NCI-H1436 treated with DMSO at 0.1 percent for 48 hours (cell line): ENCODE measurements at places on chromosomes 12 and 14.

GRCh38 chr14:103855734-103856095 is 8.3 kb upstream of the PPP1R13B start:
- no peak for DNase-seq

- no peak for DNase-seq
Measured at GRCh38 chr12:18752280-18752920, 14.5 kb downstream of the CAPZA3 start.

GRCh38 chr14:74148705-74149104 is 63.9 kb downstream of the LIN52 start:
- no peak for DNase-seq

DNA sequence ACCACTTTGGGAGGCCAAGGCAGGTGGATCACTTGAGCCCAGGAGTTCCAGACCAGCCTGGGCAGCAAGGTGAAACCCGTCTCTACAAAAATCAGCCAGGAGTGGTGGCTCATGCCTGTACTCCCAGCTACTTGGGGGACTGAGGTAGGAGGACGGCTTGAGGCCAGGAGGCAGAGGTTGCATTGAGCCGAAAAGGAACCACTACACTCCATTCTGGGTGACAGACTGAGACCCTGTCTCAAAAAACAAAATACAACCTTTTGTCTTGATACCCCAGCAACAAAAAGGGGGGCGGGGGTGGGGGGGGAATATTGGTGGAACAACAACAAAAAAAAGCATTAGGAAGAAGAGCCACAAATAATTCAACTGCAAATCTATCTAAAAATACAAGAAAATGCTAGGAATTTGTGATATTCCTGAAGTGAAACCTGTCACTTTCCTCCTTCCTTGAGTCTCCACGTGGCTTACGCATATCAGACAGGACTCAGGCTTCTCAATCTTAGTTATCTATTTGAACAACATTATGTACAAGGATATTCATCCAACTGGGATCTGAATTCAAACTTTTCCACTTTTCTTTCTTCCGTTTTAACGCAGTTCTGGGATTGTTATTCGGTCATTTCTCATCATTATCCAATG is 1.3 kb downstream of the R3HDM2 start:
- DNase-seq = no peak

DNA sequence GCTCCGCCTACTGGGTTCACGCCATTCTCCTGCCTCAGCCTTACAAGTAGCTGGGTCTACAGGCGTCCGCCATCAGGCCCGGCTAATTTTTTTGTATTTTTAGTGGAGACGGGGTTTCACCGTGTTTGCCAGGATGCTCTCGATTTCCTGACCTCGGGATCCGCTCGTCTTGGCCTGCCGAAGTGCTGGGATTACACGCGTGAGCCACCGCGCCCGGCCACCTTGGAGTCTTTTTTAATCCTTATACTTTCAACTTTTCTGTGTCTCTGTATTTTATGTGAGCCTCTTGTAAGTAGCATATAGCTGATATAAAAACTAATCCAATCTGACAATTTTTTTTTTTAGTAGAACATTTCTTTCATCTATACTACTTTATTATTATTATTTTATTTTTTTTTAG is 15.6 kb downstream of the HSD17B6 start:
- DNase-seq = no peak

DNA sequence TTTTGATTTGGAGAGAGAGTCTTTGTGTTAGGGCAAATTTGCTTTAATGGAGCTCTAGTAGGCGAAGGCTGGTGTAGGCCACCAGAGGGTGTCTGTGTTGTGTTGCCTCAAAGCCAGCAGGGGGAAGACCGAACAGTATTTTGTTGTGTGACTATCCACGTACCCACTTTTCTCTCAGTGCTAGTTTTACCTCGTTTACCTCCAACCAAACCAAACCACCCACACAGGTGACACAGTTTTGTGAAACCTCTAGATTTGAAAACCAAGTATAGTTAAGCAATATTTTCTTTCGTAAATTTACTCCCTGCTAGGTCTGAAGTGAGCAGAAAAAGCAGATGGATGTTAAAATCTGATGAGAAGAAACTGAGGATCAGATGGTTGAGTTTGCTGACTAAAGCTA is 36.3 kb upstream of the NPFF start:
- DNase-seq = no peak

GRCh38 chr14:87017335-87017734 is 975.6 kb downstream of the GALC start:
- no peak for DNase-seq

- DNase-seq = no peak
Measured at GRCh38 chr14:63421226-63421625, 102.5 kb upstream of the GPHB5 start.

- no peak for DNase-seq
Measured at GRCh38 chr12:77407931-77408330, 342.6 kb upstream of the E2F7 start.

DNA sequence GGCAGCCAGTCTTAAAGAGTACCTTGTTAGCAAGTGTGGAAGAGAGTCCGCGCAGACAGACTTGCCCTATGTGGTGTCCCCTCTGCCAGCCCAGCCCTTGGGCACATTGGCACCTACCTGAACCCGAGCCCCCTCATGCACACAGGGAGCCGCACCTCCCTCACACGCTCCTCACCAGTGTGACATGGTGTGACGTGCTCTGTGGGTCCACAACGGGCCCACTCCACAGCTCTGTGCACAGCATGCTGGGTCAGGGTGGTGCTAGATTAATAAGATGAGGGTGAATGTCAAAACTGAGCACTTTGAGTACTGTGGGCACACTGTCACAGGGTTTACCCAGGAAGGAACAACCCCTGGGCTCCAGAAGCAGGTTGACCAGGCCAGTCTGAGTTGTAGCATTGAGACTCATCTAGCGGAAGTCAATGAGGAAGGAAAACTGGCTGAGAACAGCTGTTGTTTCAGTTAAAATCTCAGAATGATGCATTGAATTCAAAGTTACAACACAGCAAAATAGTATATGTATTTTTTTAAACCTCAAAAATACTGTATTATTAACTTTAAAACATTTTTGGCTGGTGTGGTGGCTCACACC is 53.4 kb upstream of the AMN start:
- DNase-seq = no peak

- DNase-seq = no peak
Measured at GRCh38 chr12:52209321-52209720, 17.5 kb upstream of the KRT80 start.

GRCh38 chr12:111102102-111102739 is 181.8 kb upstream of the MYL2 start:
- DNase-seq = no peak

- DNase-seq = no peak
Measured at GRCh38 chr12:5971194-5971850, 26.3 kb upstream of the ANO2 start.

DNA sequence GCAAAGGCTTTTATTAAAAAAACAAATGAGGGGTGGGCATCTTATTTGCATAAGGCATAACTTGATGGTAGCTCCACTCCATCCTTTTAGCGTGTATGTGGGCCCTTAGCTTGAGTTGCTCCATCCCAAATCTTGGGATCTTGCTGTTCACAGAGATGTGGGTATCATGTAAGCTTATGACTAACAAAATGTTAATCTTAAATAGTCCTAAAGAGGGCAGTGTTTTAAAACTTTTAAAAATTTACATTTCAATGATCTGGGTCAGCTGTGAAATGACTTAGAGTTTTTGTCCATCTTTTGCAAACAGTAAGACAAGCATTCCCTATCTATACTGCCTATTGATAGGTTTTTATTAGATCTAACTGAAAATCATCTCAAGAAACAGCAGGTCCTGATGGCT is 86.0 kb downstream of the SLCO1A2 start:
- DNase-seq = no peak

DNA sequence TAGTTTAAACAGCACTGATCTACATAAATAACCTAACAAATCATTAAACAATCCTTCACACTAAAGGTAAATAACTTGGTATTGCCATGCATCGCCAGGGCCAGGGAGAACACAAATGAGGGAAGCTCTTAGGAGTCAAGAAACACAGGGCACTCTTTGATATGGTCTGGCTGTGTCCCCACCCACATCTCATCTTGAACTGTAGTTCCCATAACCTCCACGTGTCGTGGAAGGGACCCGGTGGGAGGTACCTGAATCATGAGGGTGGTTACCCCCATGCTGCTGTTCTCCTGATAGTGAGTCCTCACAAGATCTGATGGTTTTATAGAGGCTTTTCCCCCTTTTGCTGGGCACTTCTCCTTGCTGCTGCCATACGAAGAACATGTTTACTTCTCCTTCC is 17.3 kb downstream of the TMEM132D start:
- no peak for DNase-seq

DNA sequence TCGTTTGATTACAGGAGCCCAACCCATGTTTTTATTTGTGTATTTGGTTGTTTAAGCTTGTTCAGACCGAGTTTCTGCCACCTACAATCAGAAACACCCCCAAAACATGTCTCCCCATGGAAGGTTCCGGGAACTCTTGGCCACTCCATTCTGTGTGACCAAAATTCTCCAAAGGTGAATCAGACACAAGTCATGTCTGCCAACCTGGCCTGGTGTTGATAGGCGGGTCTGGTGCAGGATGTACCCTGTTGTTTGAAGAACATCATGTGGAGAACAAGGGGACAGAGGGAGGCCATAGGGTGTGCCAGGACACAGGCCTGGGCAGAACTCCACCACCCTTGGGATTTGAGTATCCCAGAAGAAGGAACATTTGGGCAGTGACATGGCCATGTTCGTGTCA is 147.1 kb upstream of the MYL2 start:
- no peak for DNase-seq

DNA sequence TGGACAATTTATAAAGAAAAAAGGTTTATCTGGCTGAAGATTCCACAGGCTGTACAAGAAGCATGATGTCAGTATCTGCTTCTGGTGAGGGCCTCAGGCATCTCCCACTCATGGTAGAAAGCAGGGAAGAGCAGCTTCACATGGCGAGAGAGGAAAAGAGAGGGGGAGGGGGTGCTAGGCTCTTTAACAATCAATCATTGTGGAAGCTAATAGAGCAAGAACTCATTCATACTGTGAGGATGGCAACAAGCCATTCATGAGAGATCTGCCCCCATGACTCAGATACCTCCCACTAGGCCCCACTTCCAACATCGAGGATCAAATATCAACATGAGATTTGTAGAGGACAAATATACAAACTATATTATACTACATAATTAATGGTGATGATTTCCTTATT is 361.9 kb upstream of the FAR2 start:
- DNase-seq = no peak

DNA sequence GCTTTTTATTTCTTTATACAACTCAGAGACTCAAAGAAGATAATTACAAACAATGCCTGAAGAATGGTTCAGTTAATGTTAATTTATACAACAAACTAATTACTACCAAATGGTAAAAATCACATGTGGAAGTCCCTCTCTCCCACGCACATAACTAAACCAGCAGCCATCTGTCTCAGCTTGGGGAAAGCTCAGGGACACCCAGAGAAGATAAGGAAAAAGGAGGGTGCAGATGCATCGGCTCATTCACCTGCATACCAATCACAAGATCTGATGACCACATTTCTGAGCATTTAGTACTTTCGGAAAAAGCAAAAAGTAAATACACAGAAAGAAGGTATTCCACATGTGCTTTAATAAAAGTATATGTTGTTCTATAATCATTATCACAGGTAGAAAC is 136.3 kb downstream of the SOX5 start:
- DNase-seq = no peak

DNA sequence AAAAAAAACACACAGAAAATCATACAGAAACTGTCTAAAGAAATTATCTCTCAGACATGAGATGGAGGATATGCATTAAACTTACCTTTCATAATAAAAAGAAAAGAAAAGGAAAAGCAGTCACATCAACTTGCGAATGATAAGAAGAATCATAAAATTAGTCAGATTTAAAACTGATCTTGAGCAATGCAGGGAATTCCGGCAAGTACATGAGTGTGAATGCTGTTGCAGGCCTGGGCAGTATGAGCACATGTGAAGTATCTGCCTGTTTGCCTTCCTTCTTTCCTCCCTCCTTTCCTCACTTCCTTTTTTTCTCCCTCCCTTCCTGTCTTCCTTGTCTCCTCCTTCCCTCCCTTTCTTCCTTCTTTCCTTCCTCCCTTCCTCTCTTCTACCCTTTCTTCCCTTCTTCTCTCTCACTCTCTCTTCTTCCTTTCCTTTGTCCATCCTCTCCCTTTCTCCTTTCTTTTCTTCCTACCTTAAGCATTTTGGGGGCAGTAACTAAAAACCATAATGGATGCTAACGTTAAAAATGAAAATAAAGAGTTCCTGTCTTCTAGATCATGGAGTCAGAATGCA is 38.5 kb upstream of the SLC6A15 start:
- DNase-seq = no peak

- no peak for DNase-seq
Measured at GRCh38 chr14:77043177-77043983, 14.9 kb upstream of the IRF2BPL start.

DNA sequence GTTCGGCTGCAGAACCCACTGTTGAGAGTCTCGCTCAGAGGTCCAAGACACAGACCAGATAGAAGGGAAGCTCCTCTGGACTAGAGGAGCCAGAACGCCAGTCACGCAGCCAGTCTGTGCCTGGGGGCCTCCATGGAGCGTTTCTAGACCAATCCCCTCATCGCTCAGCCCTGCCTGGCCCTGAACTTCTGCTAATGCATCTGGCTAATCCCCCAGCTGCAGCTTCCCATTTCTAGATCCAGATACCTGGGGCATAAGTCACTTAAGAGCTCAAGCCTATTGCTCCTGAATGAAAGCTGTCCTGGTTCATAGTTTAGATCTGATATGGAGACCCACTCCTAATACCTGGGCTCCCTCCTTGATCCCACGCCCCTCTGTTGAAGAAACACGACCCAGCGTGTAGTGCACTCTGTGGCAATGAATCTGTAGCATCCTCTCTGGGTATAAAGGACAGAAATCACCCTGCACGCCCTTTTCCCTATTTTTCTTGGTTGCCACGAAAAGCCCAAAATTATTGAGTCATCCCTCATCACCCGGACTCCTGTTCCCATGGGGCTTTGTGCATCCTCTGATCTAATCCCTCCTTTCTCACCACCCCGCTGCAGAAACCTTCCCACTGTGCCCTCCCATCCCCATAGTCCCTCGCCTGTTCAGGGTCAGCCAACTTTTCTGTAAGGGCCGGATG is 341.6 kb upstream of the FKBP4 start:
- no peak for DNase-seq

GRCh38 chr12:25817166-25817565 is 141.3 kb upstream of the RASSF8 start:
- no peak for DNase-seq

- no peak for DNase-seq
Measured at GRCh38 chr12:89384050-89384758, 31.9 kb upstream of the DUSP6 start.

GRCh38 chr12:90854136-90854689 is 100.8 kb downstream of the CCER1 start:
- no peak for DNase-seq

- peak; percentile 32 for DNase-seq
Measured at GRCh38 chr14:99605299-99605961, 1.4 kb upstream of the CCDC85C start.

- no peak for DNase-seq
Measured at GRCh38 chr14:20468764-20469241, 403 bp upstream of the PNP start.

DNA sequence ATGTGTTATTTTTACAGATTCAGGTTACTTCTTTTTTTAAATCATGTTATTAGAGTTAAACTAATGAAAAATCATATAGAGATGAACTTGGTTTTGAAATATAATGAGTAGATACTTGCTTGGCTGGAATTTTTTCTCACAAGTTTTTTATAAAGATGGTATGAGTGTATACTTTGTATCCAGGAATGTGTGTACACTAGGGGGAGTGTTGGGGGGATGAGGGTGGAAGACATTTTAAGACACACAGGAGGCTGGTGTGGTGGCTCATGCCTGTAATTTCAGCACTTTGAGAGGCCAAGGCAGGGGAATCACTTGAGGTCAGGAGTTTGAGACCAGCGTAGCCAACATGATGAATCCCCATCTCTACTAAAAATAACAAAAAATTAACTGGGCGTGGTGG is 23.2 kb downstream of the PPM1A start:
- DNase-seq = no peak
